ENCODE measurements at places on chromosomes 4 and X.
A peak's percentile ranks its signal among the peaks of the same experiment; 100 is the strongest.

DNA sequence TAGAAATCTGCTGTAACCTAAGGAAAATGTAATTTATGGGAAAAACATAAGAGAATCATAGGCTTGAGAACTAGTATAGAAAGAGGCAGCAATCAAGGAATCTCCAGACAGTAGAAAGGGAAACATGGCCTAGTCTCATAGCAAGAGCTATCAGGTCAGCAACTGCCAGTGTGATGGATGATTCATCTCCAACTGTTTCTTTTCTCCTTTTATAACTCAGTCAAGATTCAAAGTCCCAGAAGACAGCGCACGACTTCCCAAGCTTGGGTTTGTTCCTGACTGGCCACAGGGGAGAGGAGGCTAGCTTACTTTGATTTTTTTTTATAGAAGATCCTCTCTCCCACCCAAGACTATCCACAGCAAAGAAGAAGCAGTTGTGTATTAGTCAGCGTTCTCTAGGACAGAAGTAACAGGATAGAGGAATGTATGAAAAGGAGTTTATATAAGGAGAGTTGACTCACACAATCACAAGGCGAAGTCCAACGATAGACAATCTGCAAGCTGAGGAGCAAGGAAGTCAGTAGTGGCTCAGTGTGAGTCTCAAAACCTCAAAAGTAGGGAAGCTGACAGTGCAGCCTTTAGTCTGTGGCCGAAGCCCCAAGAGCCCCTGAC is 181.5 kb downstream of the GC start:
- no peak for DNase-seq

DNA sequence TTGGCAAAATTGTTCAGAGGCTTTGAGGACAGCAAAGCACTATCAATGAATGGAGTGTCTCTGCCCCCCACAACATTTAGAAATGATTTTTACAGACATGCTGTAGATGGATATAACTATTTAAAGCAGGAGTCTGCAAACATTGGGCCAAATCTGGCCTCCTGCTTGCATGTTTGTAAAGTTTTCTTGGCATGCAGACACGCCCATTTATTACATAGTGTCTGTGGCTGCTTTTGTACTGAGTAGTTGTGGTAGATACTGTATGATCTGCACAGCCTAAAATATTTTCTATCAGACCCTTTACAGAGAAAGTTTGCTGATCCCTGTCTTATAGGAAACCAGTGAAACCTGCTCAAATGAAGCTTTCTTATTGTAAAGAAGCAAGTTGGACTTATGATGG is 45.5 kb upstream of the PHEX start:
- no peak for DNase-seq

DNA sequence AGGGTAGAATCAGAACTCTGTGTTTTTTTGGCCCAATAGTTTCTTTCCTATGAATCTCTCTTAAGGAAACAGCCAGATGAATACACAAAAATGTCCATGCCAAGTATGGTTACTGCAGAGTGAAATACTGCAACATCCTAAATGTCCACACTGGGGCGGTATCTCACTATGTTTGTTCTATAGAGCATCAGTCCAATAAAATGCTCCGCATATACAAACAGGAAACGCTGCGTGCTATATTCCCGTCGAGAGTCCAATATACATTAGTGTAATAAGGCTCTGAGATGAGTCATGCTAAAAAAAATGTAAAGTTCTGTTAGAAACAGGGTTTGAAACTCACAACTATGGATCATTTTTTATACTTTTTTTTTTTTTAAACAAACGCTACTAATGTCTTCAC is 72.9 kb upstream of the ENOX2 start:
- peak; percentile 48 for DNase-seq

- no peak for DNase-seq
Observed at GRCh38 chrX:39602195-39602594, 495.6 kb downstream of the BCOR start.

GRCh38 chr4:119748853-119749252 is 120.2 kb upstream of the PDE5A start:
- DNase-seq = no peak

- DNase-seq = no peak
Observed at GRCh38 chrX:69506617-69507499, 2.7 kb downstream of the NALF2 start.
